HFF-Myc (cell line): ENCODE measurements at places on chromosomes 1 and 21.

- DNase-seq, result no peak
These were observed 8.8 kb downstream of the TSEN15 start for GRCh38 chr1:184060316-184060715.

- DNase-seq, result no peak
These were observed 22.4 kb downstream of the PROX1 start for GRCh38 chr1:214010197-214010573.

DNA sequence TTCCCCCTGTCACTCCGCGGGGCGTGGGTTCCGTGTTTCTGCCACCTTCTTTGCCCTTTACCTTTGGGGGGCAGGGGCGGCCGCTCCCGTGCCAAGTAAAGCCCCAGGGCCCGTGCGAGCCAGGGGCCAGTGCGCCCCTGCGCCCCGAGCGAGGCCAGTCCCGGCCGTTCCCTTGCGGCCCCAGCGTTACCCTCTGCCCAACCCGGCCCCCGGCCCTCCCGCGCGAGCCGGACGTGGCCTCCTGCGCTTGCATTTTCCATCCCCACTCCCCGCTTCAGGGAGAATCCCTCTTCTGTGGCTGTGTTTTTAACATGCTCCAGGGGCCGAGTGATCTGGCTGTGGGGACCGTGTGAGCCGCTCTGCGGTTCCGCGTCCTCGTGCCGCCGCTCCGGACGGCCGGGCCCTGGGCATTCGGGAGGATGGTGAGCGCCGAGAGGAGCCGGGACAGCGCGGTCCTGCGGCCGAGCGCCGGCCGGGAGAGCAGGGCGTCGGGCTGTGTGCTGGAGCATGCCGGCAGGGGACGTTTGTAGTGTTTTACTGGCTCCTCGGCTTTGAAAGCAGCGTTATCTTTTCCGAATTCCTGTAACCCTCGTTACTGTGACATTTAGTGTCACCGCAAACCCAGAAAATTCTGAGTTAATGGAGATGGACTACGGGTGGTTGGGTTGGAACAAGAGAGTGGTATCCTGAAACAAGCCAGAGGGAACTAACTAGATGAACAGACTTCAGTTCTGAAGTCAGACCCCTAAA, 1.0 kb downstream of the GALNT2 start:
- no peak for DNase-seq

DNA sequence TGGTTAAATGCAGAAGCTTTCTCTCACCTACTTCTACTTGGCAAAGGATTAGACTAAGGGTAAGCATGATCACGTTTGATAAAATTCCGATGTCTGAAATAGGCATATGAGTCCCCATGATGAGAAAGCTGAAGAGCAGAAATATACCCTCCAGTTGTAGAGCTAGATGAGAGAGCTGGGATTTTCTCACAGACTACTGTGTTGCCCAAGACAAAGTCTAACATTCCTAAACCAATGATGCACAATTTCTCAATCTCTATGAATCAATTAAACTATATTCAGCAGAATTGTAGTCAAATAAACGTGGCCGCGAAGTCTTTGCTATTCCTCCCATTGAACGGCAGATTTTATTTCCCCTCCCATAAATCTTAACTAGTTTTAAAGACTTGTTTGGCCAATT, 699.2 kb downstream of the KCNT2 start:
- DNase-seq, result no peak

GRCh38 chr1:69284508-69284907, 283.2 kb upstream of the LRRC7 start:
- DNase-seq, result no peak

DNA sequence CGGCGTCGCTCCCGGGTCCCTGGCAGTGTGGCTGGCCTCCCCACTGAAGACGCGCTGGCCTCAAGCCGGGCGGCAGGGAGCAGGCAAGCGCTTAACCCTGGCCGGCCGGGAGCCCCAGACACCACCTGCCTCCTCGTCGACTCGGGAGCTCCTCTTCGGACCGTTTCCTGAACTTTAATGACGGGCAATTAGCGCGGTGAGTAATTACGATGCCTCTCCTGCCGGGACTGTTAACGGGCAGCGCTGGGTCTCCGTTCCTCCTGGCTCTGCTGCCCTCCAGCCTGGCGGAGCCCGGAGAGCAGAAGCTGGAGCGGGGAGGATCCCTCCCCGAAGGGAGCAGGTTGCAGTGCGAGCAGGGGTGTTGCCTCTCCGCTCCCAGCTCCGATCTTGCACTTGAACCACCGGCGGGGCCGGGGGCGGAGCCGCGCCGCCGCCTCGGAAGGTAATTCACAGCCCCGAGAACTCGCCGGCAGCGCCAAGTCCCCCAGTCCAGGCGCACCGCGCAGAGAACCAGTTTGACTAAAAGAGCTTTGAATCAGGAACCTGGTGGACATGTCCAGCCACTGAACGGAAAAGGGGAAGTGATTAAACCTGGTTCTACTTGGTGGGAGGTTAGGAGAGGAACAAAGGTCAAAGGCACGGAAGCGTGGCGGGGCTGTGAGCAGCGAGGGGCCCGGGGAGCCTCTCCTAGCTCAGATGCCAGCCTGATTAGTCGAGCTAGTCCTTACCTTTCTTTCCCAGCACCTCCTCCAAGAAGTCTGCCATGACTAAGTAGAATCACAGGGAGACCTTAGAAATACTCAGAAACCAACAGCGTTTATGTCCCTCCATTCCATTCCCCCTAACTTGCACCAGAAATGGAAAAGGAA, 18.3 kb upstream of the PLEKHA6 start:
- DNase-seq, result no peak

GRCh38 chr1:113405573-113405972, 15.3 kb downstream of the MAGI3 start:
- no peak for DNase-seq

GRCh38 chr1:22828484-22829308, 118.1 kb downstream of the EPHB2 start:
- DNase-seq, result no peak

- no peak for DNase-seq
These were observed 8.2 kb downstream of the CEP170 start for GRCh38 chr1:243246916-243247315.

DNA sequence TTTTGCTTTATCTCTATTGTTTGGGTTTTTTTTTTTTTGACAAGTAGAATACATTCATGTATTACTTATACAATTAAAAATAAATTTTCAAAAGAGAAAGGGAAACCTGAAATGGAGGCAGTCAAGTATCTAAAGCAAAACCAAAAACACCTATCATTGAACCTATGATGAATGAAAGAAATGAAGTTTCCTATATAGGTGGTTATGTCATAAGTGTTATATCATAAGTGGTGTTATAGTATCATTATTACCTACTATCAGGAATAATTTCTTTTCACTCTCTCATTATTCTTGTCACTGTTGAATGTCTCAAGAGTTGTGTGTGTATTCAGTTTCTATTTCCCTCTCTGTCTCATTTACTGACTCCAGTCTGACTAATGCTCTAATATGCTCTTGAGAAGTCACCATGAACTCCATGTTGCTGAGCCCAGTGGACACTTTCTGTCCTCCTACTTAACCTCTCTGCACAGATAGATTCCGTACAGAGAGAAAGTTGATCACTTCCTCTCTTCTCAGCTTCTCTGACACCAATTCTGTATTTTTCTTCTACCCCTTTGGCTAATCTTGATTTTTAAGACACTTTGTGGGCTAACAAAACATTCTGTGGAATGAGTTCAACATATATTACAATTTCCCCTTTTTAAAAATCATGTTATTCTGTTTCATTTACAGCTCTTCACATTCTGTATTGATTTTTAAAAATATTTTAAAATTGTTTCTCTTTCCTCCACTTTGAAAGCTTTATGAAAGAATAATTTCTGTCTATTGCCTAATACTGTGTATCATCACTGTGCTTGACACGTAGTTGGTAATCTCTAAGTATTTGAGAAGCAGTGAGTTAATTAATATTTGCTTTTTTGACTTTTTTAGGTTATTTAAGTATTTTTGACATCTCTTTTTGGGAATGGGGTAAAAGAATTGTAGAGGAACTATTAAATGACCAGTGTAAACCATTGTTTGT, 50.1 kb downstream of the RASAL2 start:
- DNase-seq, result no peak
